ENCODE measurements at places on chromosomes 2 and 18. TPM values are rescaled to one million over a fixed set of nuclear protein-coding genes. Genes with fewer than 3 reads are reported as not detected.

The EML6 gene
- total RNA-seq, result 1.5 TPM

The FLACC1 gene
- 3.5 TPM for total RNA-seq

The RND3 gene
- total RNA-seq, result 31.0 TPM

The TIMM21 gene
- 38.3 TPM for total RNA-seq

The FSHR gene
- not detected for total RNA-seq

- ATAC-seq, result no peak
These were observed 10.1 kb downstream of the SERPINB8 start for GRCh38 chr18:63980027-63980426.

DNA sequence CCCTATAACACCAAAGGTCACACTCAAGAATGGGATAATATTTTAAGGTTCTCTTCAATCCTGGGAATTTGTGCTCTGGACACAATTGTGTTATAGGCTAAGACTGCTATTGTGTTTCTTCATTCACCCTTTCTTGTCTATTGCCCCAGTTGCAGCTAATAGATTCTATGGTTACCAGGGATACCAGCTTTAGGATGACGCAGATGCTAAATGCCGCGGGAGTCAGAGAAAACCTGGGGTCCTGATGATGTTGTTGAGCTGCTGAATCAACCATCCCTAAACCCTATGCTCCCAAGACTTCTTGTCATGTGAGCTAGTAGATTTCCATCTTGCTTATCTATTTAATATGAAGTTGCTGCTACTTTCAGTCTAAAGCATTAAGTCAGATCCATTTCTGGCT, 5.4 kb downstream of the CRYGD start:
- ATAC-seq, result no peak

GRCh38 chr2:211516537-211516936, 960.1 kb downstream of the CPS1 start:
- no peak for ATAC-seq

DNA sequence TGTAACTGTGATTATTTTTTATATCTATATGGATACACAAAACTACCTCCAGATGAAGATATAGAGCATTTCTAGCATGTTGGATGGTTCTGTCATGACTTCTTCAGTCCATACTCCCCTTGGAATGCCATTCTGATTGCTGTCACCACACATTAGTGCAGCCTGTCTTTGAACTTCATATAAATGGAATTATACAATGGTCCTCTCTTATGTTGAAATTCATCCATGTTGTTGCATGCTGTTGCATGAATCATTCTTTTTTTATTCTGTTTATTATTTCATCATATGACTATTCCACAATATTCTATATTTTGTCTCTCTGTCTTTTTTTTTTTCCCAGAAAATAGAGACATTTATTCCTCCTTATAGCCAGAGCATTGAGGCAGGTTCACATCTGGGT, 74.1 kb downstream of the OSBPL6 start:
- ATAC-seq, result no peak

- ATAC-seq, result no peak
These were observed 735 bp downstream of the NRP2 start for GRCh38 chr2:205682971-205683501.

- ATAC-seq, result no peak
These were observed 1.8 kb upstream of the EVA1A start for GRCh38 chr2:75562513-75562864.

All from gastroesophageal sphincter (tissue), 4 donors.